ENCODE measurements at places on chromosomes 2 and 18. TPM values are rescaled to one million over a fixed set of nuclear protein-coding genes. Genes with fewer than 3 reads are reported as not detected.

GRCh38 chr2:187989925-187990623 lies 301.6 kb upstream of the GULP1 start:
- H3K4me1 ChIP-seq = no peaks in the 10 kb centered on the region
- H3K27ac ChIP-seq = no peak overlapping the region
- H3K4me3 ChIP-seq = no peak overlapping the region
- H3K27me3 ChIP-seq = no peaks in the 10 kb centered on the region
- no peaks in the 10 kb centered on the region for H3K36me3 ChIP-seq

DNA sequence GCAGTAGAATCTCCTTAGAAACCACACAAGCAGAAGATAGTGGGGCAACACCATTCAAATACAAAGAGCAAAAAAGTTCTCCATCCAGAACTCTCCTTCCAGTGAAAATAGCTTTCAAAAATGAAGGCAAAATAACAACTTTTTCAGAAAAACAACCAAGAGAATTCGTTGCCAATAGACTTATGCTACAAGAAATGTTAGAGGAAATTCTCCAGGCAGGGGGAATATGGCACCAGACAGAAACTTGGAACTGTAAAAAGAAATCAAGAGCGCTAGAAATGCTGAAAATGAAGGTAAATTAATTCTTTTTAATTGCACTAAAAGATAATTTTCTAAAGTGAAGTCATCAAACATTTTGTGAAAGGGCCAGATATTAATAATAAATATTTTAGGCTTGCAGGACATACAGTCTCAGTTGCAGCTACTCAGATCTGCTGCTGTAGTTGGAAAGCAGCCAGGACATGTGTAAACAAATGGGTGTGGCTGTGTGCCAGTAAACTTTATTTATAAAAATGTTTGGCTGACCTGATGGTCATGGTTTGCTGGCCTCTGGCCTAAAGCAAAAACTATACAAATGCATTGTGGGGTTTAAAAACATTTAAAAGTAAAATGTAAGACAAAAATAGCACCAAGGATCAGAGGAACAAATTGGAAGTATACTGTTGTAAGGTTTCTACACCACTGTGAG lies 73.7 kb upstream of the TGFA start:
- H3K36me3 ChIP-seq = no peaks in the 10 kb centered on the region
- no peaks in the 10 kb centered on the region for H3K27me3 ChIP-seq
- no peak overlapping the region for H3K27ac ChIP-seq
- no peak for DNase-seq
- no peaks in the 10 kb centered on the region for H3K4me1 ChIP-seq
- no peak overlapping the region for H3K4me3 ChIP-seq

DNA sequence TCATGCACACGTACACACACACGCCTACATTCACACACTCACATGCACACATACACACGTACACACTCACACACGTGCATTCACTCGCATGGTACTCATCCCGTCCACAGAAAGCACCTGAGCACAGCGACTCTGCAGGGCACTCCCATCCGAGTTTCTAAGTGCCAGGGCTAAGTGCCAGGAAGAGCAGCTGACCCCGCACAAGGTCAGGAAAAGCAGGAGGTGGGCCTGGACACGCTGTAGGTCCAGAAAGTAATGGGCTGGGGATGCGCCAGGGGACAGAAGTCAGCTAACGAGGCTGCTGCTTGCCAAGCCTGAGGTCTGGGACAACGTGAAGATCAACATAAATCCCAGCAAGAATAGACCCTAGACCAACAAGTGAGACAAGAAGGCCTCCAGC lies 15.8 kb downstream of the ADI1 start:
- no peaks in the 10 kb centered on the region for H3K27me3 ChIP-seq
- no peak overlapping the region for H3K27ac ChIP-seq
- no peak for DNase-seq
- peaks cover 38% of the 10 kb centered on the region for H3K36me3 ChIP-seq
- H3K4me1 ChIP-seq = no peaks in the 10 kb centered on the region

The MTCL1 gene
- total RNA-seq = 0.55 TPM
